Stimulated activated CD4-positive, alpha-beta T cell treated with anti-CD3 and anti-CD28 coated beads, Interleukin-1b, Interleukin-23, amount 100 ng/mL, for 1 hour (primary cell): ENCODE measurements at places on chromosomes 7 and 10.

- DNase-seq = no peak
Measured at GRCh38 chr10:123429706-123430221, 236.4 kb upstream of the GPR26 start.

DNA sequence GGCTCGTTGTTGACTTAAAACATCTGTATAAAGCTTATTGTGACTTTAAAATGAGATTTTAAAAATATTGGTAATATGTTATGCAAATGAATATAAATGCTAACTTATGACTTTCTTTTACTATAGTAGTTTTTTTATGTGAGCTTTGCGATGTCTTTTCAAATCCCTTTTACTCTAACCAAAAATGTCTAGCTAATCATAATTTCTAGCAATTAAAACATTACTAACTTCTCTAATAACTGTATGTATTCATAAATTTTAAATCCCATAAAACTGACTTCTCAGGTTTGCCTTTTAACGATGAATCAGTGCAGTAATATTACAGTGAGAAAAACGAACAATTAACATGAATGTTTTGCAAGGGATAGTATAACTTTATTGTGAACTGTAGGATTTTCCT lies 113.2 kb downstream of the MAPK8 start:
- no peak for DNase-seq

- DNase-seq = no peak
Measured at GRCh38 chr7:148447221-148447849, 143.2 kb upstream of the C7orf33 start.

DNA sequence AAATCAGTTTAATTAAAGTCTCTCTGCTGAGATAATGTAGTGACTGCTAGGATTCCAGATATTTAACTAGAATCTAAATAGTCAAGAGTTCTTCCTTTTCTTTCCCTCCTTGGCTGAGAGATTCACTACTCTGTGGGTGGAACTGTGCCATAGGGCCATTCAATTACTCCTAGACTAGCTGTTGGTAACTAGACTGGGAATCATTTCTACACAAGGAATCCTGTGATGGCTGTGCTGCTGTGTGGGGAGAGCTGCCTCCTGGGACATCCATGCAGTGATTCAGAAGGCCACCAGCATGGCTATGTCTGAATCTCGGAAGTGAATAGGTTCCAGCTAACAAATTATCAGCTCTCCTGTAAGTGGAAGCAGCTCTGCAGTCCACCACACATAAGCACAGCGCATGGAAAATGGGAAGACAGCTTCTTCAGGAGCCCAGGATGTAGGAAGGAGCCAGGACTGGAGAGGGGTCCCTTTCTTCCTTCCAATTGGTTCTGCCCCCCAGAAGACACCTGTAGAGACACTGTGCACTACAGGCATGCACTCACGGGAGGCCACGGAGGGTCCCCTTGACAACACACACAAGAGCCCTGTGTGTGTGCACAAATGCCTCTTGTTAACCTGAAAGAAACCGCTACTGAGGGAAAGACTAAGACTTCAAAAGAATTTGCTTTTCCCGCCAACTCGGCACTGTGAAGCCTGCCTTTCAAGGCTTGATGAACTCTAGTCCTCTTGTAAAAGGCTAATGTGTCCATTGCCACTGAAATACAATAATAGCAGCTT lies 66.5 kb downstream of the SCRN1 start:
- DNase-seq = no peak

- no peak for DNase-seq
Measured at GRCh38 chr7:159019111-159019510, 125.6 kb downstream of the VIPR2 start.

GRCh38 chr10:49310460-49310859 lies 11.5 kb downstream of the C10orf71 start:
- DNase-seq = no peak

GRCh38 chr7:131021460-131021859 lies 287.5 kb upstream of the KLF14 start:
- no peak for DNase-seq

DNA sequence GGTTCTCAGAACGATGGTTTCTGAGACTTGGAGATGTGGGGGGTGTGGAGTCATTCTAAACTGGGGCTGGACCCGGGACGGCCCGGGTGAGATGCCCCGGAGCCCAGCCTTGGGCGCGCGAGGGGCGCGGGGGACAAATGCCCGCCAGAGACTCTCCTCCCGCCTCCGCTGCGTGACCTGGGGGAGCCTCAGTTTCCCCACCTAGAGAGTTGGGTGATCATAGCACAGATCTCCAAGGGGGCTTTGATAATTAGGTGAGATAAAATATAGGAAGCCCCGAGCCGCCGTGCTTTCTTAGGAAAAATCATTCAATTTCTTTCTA lies 658 bp upstream of the FZD8 start:
- no peak for DNase-seq

- no peak for DNase-seq
Measured at GRCh38 chr7:110373416-110373815, 717.5 kb upstream of the LRRN3 start.

- no peak for DNase-seq
Measured at GRCh38 chr7:151377406-151377805, 32.4 kb downstream of the WDR86 start.

DNA sequence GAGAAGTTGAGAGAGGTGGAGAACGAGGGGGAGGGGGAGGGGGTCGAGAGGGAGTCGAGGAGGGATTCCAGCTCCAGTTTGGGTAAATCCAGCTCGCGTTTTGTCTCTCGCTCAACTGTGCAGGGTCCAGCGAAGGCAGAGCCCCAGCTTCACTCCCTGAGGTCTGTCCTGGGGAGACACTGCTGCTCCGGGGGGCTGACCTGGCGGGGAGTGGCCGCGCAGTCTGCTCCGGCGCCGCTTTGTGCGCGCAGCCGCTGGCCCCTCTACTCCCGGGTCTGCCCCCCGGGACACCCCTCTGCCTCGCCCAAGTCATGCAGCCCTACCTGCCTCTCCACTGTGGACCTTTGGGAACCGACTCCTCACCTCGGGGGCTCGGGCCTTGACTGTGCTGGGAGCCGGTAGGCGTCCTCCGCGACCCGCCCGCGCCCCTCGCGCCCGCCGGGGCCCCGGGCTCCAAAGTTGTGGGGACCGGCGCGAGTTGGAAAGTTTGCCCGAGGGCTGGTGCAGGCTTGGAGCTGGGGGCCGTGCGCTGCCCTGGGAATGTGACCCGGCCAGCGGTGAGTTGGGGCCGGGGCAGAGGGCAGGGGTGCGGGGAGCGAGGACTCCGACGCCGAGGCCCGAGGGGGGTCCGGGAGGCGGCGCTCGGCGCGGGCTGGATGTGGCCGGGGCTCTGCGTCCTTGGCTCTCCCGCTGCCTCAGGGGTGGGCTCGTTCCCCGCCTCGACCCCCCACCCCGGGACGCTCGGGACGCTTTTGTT lies at the start of gene TET1:
TET1 (plus strand) TSS at position 152 of the 757 bp plus-strand sequence. CDS start 12,002 bp downstream, outside the sequence.
- no peak for DNase-seq

GRCh38 chr10:50216418-50216817 lies 34.9 kb downstream of the ASAH2 start:
- DNase-seq = no peak

- no peak for DNase-seq
Measured at GRCh38 chr7:129853661-129854268, 99.0 kb downstream of the UBE2H start.

DNA sequence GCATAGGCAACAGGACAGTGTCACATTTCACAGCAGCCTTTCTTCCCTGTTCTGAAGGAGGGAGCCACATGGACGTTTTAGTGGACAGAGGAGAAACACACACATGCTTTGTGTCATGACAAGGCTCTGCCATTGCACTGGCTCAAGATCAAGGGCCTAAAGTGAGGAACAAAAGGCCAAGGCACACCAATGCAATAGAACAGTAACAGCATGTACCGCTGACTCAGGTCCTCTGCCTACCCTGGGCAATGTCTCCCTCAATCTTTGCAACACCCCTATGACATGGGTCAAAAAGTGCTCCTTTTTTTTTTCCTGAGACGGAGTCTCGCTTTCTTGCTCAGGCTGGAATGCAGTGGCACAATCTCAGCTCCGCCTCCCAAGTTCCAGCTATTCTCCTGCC lies 57.8 kb upstream of the SDK1 start:
- DNase-seq = no peak

DNA sequence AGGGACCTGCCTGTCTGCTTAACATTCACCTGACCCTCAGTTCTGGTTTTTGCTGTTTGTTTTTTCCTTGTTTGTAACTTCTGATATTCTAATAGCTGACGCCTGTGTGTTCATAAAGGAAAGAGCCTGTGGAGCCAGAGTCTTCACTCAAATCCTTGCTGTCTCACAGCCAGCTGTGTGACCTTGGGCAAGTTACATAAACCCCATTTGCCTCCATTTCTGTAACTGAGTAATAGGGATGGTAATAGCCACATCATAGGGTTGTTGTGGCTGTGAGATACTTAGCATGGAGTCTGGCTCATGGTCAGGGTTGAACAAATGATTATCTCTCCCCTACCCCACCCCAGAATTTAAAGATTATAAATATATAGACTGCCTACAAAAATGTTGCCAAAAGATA lies 27.0 kb downstream of the WBP1L start:
- no peak for DNase-seq

- no peak for DNase-seq
Measured at GRCh38 chr7:146090023-146090645, 26.5 kb upstream of the CNTNAP2 start.

DNA sequence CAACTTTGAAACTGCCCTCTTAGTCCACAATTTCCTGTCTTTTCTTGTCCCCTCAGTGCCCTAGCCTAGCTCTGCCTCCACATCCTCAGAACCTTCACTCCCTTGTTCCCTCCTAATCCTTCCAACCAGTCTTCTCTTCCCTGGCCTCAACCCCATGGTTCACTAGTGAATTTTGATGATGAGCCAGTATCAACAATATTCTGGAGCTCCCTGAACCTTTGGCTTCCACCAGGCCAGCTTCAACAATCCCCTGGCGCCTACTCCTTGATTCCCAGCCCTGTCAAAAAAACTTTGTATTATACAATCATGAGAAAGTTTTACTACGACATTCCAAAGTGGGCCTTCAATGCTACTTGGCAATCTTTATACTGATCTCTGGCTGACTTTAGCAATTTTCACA lies 116.5 kb downstream of the LMBR1 start:
- DNase-seq = no peak

GRCh38 chr7:73437091-73437490 lies 3.5 kb downstream of the FZD9 start:
- DNase-seq = no peak

DNA sequence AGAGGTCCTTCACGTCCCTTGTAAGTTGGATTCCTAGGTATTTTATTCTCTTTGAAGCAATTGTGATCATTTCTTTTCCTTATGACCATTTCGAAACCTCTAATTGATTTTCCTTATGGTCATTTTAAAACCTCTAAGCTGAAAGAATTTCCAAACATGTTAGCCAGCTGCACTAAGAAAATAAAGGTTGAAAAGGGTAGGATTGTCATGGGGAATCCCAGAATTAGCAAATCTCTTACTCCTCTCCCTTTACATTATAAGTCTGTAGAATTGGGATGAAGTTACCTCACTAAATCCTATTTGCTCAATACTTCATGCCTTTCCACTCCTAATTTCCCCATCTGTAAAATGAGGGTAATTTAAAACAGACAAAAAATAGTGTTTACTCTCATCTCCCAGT lies 79.5 kb downstream of the FAM185A start:
- no peak for DNase-seq

- no peak for DNase-seq
Measured at GRCh38 chr7:112994656-112995055, 92.0 kb downstream of the GPR85 start.

DNA sequence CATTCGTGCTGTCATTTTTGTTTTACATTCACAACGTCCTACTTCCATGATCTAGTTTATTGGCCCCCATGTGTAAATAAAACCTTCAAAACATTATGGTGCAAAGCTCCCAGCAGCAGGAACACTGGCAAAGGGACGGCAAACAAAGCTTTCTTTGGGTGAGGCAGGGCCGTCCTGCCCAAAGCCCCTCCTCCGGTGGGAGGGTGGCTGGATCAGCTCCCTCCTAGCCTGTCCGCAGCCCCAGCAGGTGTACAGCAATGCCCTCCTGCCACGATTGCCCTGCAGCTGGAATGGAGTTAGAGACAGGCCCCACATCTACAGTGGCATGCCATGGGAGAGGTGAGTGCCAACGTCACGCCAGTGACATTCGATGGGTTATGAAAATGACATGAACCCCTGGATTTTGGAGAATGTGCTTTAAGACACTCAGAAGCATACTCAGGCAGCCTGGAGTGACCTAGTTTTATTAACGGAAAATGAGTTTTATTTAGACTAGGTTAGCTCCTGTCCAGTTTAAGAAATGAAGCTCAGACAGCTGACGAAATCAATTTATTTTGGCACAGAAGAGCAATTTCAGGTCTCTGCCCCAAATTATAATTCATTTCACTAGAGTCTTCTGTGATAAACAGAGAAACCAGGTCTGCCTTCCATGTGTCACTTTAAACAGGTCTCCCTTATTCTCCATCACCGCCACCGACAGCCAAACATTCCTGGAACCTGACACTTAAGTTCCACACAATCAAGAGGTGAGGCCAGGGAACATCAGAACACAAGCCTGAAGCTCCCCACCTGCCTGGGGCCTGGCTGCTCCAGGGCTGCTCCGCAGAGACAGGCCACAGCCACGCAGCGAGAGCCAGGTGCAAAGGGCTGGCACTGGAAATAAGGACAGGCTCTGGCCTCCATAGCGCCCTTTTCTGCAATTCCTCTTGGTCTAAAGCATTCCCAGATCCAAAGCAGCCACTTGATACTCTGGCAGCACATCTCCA lies 50.1 kb downstream of the VOPP1 start:
- DNase-seq = no peak

DNA sequence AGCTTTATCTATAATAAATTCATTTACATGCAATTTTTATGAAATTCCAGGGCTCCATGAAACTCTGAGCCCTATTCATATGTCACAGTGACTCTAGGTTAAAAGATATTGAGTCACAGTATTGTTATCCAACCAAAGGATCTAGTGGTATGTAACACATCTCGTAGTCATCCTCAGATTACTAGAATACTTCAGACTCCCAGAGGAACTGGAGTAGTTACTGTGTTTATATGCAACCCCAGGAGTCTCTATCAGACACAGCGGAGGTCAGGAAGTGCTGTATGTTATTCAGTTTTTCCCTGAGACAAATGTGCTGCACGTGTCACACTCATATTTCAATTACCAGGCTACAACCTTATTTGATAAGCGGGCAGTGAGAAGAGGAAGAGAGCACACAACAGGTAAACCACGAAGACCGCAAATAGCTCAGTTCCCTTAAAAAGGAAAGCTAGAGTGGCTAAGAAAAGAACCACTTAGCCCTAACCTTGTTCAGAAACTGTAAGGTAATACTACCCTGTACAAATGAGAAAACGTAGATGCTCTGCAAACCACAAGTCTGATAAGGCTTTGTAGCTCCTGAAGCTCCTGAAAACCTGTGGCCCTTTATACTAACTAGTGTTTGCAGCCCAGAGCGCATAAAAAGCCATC lies 114.0 kb upstream of the CNTNAP2 start:
- DNase-seq = no peak

- DNase-seq = no peak
Measured at GRCh38 chr10:3225561-3225960, 53.0 kb upstream of the PITRM1 start.

DNA sequence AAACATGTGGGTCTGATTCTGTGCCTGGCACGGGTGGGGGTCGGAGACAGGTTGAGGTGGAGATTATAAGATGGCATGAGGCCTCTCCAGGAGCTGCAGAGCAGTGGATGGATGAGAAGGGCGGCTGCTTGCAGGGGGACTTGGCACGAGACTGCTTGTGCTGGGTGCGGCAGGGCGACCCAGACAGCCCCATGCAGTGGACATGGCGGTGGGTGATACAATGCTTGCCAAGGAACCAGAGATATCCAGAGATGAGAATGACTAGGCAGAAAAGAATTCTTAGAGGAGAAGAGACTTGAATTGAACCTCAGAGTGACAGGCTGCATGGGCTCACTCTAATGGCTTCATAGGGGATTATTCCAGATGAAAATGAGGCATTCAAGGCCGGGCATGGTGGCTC lies 145.4 kb downstream of the NEURL1 start:
- DNase-seq = no peak

- no peak for DNase-seq
Measured at GRCh38 chr7:25116621-25117020, 8.4 kb downstream of the CYCS start.
